Spinal cord (tissue), 10 donors: ENCODE measurements at places on chromosomes 11 and 22.
A peak's percentile ranks its signal among the peaks of the same experiment; 100 is the strongest.

GRCh38 chr11:130634961-130635473 lies 186.6 kb downstream of the ADAMTS15 start:
- no peak for DNase-seq

- no peak for DNase-seq
Measured at GRCh38 chr11:105609341-105609781, 512 bp upstream of the GRIA4 start.

DNA sequence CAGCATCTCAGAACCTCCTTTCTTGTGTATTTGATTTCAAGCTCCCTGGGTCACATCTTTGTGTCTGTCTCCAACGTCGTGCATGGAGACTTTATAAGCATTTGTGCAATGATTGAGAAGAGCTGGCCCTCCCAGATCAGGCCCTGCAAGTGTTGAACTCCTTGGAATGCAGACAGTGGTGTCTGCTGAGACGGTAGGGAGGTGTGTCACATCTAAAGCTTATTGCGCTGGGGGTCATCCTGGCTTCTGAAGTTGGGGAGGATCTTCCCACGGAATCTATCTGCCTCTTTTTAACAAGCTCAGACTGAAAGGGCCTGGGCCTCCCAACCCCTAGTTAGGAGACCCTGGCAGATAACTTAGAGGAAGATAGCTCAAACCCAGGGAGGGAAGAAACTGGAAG lies 6.7 kb downstream of the APLNR start:
- DNase-seq: no peak

- DNase-seq: no peak
Measured at GRCh38 chr11:14275076-14275475, 83.9 kb downstream of the RRAS2 start.

DNA sequence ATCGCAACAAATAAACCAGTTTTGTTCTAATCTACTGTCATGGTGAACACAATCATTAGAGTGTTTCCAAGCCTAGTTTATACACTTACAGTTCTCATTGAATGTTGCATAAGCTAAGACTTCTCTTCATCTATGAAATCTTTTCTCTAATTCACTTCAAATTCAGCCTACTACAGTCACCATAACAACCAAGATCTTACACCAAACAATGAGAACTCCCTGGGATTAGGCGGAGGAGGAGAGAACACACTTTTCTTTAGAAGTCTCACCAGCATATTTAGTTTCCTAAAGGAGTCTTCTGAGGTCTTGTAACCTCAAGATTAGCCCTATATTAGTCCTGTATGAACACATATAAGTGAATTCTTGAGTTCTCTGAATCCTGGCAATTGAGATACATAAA lies 1889.7 kb downstream of the LRRC4C start:
- DNase-seq: no peak

DNA sequence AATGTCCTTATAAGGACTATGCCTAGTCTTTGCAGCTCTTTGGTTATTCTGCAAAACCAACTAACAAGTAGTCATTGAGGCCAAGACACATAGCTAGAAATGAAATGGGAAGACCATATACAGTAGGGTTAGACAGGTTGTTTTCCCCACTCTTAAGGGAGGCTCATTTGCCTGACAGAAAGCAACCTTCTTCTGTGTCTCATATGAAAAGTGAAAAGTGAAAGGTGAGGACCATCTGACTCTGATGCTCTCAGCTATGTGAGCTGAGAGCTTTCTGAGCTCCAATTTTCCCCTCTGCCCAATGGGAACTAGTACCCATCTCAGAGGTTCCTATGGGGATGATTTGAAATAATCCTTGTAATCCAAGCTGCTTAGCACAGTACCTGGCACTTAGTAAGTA lies 142.0 kb upstream of the BDNF start:
- DNase-seq: no peak

DNA sequence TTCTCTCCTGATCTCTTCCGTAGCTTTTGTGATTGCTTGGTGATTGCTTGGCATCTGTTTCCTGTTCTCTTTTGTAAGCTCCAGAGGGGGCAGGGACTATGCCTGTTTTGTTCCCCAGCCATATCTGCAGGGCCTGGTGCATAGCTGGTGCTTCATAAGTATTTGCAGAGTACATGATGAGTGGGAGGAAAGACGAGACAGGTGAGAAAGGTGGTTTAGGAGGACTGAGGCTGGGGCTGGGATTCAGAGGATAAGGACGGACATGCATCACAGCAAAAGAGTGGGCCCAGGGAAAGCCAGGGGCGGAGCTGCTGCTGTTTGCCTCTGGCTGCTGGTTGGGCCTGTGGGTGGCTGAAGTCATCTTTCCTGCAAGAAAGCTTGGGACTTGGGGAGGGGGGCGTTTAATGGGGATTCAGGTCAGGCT lies 62.4 kb downstream of the DSCAML1 start:
- DNase-seq: no peak

GRCh38 chr11:16791191-16791961 lies 52.9 kb downstream of the C11orf58 start:
- DNase-seq: no peak

DNA sequence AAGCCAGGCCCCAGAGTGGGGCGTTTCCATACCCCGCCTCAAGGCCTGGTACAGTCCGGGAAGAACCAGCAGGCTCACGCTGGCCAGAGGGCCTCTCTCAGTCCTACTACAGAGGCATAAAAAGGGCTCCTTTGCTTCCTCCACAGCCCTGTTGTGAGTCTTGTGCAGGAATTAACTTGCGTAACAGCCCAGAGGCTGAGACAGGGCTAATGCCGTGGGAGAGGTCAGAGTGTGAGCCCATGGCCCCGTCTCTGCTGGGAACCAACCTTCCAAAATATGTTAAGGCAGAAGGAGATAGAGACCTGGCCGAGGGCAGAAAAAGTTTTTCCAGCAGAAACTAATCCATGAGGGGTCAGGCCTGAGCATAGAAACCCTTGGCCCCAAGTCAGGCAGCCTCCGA lies 19.9 kb upstream of the TMEM184B start:
- no peak for DNase-seq

- DNase-seq: no peak
Measured at GRCh38 chr11:28476864-28477263, 368.7 kb downstream of the METTL15 start.

DNA sequence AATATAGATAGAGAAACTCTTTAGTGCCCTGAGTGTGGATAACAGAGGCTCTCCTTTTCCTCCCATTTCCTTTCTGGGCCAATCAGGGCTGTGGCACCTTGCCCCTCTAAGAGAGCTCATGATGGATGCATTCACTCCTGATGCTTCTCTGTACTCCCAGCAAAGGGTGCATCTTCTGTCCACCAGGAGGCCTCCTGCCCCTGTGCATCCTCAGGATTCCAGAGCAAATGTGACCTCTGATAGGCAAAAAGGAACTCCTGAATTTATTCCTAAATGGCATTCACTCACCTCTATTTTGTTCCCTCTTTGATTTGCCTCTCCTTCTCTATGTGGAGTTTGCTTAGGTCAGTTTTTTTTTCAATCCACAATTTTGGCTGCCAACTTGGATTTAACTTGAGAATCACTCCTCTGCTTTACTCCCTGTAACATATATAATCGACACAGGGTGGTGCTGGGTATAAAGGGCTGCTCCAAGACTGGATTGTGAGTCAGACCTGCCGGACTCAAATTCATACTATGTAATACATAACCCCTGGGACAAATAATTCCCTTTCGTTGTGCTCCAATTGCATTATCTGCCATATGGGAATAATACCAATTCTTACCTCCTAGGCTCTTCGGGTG lies 1.1 kb upstream of the MRGPRX4 start:
- DNase-seq: peak; percentile 8

DNA sequence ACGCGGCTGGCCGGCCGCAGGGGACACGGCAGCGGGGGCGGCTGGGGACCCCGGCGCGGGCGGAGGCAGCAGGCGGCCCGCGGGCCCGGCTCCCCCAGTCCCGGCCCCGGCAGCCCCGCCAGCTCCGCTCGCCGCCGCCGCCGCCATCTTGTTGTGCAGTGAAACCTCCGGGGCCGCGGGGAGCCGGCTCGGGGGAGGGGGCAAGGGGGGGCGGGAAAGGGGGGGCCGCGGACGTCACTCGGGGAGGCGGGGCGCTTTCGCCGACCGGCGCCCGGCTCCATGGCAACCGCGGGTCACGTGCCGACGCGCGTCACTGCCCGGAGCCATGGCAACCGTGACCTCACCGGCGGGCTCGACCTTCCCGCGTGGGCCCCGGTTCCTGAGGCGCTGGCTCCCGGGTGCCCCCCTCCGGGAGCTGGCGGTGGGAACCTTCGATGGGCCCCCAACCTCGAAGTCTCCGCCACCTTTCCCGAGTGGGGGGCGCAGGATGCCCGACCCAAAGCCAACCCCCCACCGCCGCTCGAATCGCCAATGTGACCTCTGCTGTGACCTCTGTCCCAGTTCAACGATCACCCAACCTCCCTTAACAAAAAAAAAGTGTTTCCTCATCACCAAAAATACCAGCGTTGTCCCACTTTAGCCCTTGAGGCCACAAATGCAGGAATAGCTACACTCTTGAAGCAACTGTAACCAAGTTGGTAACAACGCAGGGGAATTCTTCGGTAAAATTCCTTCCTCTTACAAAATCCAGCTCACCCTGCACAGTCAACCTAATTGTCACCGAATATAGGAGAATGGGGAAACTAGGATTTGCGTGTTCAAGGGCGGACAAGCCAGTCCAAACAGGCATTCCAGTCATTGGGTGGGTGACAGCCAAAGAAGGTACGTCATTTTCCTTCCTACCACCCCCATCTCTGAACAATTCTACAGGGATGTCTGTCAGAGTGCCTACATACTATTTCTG lies at the start of gene SIK3:
TSS of gene SIK3 (minus strand) at position 160 of the 964 bp plus-strand sequence. CDS start at position 147, 13 bp downstream.
- DNase-seq: peak; percentile 89

GRCh38 chr22:38110863-38111852 lies 674 bp upstream of the BAIAP2L2 start:
- DNase-seq: no peak

- DNase-seq: no peak
Measured at GRCh38 chr22:40487663-40488249, 117.4 kb downstream of the SGSM3 start.

GRCh38 chr11:3218483-3219280 lies at the start of gene MRGPRG:
TSS of gene MRGPRG (minus strand) at chr11:3218813. CDS start at chr11:3218813, 0 bp downstream.
- DNase-seq: no peak

GRCh38 chr11:2444821-2445745 lies at the start of gene KCNQ1:
TSS of gene KCNQ1 (plus strand) at chr11:2445008. CDS start at chr11:2445099, 91 bp downstream.
- no peak for DNase-seq

- no peak for DNase-seq
Measured at GRCh38 chr11:8603696-8604077, 9.7 kb upstream of the STK33 start.

- no peak for DNase-seq
Measured at GRCh38 chr22:50435291-50436014, 39.4 kb downstream of the SBF1 start.

- no peak for DNase-seq
Measured at GRCh38 chr11:7692426-7692825, 13.9 kb downstream of the OVCH2 start.

GRCh38 chr22:24400726-24401596 lies 26.4 kb upstream of the ADORA2A start:
- DNase-seq: no peak

GRCh38 chr11:73862986-73863385 lies 13.7 kb downstream of the COA4 start:
- no peak for DNase-seq

GRCh38 chr11:45852018-45852711 lies 4.9 kb downstream of the CRY2 start:
- no peak for DNase-seq

- no peak for DNase-seq
Measured at GRCh38 chr11:17601676-17602075, 54.6 kb downstream of the OTOG start.

DNA sequence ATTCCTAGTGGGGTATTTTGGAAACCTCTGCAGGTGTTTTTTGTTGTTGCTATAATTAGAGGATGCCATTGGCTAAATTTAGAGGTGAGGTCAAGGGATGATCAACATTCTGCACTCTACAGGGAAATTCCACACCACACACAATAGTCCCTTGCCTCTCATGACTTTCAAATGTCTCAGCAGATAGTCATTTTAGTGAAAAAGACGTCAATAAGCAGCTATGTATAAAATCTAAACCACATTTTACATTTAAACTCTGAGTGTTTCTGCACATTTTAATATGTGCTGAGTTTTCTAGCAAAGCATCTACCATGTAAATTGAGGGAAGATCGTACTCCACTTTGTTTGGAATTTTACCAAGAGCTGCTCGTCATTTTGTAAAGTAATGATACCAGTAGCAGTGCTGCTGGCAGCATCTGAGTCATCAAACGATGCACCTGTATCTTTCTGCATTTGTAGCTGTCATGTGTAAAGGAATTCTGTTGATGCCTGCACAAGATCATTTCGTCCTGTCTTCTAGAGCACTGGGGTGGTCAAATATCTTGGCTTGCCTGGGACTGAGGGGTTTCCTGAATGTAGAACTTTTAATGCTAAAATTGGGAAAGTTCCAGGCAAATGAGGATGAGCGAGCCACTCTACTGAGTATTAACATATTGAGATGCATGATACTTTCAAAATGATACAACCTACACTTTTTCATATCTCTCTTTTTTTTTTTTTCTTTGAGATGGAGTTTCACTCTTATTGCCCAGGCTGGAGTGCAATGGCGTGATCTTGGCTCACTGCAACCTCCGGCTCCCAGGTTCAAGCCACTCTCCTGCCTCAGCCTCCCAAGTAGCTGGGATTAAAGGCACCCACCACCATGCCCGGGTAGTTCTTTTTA lies 414.5 kb upstream of the SYN3 start:
- no peak for DNase-seq

DNA sequence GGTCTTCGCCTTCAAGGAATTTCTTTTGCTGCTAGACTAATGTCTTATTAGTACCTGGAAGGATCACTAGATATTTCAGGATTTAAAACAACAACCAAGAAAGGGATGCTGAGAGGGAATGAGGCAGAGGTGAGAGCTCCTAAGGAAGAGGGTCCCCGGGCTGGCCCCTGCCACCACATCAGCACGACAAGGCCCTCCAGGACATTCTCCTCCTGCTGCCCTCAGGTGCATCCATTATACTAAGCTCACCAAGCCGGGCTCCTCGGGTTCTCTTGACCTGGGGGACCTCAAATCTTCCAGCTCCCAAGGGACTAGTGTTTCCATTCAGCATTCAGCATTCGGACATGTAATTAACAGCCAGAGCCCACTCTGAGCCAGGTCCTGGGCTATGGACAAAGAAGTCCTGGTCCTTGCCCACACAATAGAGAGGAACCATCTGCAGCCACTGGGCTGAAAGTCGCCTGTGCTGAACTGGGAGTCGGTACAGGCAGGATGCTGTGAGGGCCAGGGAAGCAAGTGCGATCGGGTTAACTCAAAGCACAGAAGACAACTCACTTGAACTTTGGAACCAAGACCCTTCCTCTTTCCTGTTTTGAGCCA lies 29.4 kb upstream of the OAF start:
- no peak for DNase-seq

GRCh38 chr11:42647993-42648392 lies 663.8 kb upstream of the API5 start:
- DNase-seq: no peak
